ENCODE measurements at places on chromosomes 3 and 15. TPM values are rescaled to one million over a fixed set of nuclear protein-coding genes. Genes with fewer than 3 reads are reported as not detected.

Gene KBTBD8
- total RNA-seq, result 2.0 TPM

Gene GXYLT2
- 12.9 TPM for total RNA-seq

Gene GREM1
- total RNA-seq, result 29.4 TPM

Gene PLIN1
- 835 TPM for total RNA-seq

Gene HCLS1
- 61.5 TPM for total RNA-seq

Gene TTLL13
- total RNA-seq, result not detected
